ENCODE measurements at places on chromosomes 3 and 15.

- DNase-seq: no peak
These were observed 445 bp upstream of the TSEN2 start for GRCh38 chr3:12483872-12484197.

DNA sequence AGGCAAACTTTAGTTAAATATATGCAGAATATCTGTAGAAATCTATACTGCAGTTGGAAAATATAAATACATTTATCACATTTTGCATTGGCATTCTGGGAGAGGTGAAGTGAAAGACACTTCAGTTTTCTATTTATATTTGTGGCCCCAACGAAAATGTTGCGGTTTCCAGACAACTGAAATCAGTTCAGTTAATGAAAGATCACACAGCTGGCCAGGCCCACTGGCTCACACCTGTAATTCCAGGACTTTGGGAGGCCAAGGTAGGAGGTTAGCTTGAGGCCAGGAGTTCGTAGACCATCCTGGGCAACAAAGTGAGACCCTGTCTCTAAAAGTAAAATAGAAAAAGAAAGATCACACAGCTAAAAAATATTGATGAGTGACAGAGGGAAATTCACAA lies 11.9 kb upstream of the CLASP2 start:
- no peak for DNase-seq

DNA sequence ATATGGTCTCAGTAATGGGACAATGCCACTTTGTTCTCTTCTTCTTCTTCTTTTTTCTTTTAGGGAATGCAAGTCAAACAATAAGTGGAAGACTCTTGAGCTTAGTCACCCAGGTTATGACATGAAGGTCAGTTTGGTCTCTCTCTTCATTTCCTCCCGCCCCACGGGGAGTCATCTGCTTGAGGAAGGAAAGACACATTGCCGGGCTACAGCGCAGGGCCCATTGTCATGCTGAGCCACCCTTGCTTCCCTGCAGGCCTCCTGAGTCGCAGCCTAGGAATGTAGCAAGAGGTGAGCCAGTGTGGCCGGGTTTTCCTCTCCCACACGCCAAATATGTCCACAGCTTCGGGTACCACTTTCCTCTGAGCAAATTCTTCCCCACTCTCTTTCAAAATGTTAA lies 47.6 kb downstream of the RAP2B start:
- DNase-seq: no peak

GRCh38 chr3:140857993-140858392 lies 83.6 kb upstream of the SLC25A36 start:
- no peak for DNase-seq

- DNase-seq: no peak
These were observed 17.2 kb downstream of the TMOD3 start for GRCh38 chr15:51846463-51847230.
